ENCODE measurements at places on chromosomes 12 and 14. TPM values are rescaled to one million over a fixed set of nuclear protein-coding genes. Genes with fewer than 3 reads are reported as not detected.
A peak's percentile ranks its signal among the peaks of the same experiment; 100 is the strongest.

- no peaks in the 10 kb centered on the region for H3K36me3 ChIP-seq
- H3K4me3 ChIP-seq: no peak overlapping the region
- no peaks in the 10 kb centered on the region for H3K4me1 ChIP-seq
- no peak overlapping the region for H3K27ac ChIP-seq
- no peaks in the 10 kb centered on the region for H3K27me3 ChIP-seq
- DNase-seq: no peak
These were observed 60.5 kb downstream of the PTPRQ start for GRCh38 chr12:80504389-80505163.

- no peaks in the 10 kb centered on the region for H3K36me3 ChIP-seq
- no peaks in the 10 kb centered on the region for H3K4me1 ChIP-seq
- DNase-seq: no peak
These were observed 393.5 kb downstream of the NAV3 start for GRCh38 chr12:78224154-78224553.

- H3K27ac ChIP-seq: no peak within 1 kb of the TSS
- no peak within 1 kb of the TSS for H3K4me3 ChIP-seq
- no peak for DNase-seq
- peaks cover 2% of the 10 kb centered on the region for H3K36me3 ChIP-seq
- no peaks in the 10 kb centered on the region for H3K27me3 ChIP-seq
These were observed at the start of gene CLEC2D for GRCh38 chr12:9669534-9669933. CLEC2D (plus strand) TSS chr12:9669713; CDS start chr12:9669735, 22 bp downstream.

DNA sequence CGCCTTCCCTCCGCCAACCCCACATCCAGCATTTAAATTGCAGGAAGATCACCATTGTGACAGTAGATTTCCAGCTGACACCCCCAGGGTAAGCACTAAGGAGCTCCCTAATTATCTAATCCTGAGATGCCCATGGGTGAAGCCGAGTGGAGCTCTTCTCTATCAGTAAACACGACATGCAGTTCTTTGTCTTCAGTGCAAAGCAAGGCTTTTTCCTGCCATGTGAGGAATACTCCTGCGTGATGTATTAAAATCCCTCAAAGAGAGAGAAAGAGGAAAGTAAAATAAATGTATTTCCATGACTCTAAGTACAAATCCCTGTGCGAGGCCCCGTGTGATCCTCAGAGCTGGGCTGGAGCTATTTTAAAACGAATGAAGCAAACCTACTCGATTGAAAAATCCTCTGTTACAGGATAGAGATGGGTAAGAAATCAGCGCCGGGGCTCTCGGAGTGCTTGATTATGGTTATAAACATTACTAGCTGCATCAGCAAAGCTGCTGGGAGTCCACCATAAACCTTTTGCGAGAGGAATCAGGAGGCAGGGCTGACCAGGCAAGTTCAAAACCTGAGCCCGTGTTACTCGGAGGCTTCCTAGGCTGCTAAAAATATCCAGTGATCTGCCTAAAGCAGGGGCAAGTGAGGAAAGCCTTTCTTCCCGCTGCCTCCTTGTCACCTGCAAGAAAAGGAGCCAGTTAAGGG, 61.5 kb downstream of the MAP1LC3B2 start:
- H3K4me1 ChIP-seq: no peaks in the 10 kb centered on the region
- no peak overlapping the region for H3K27ac ChIP-seq
- H3K36me3 ChIP-seq: no peaks in the 10 kb centered on the region
- H3K4me3 ChIP-seq: no peak overlapping the region

- no peaks in the 10 kb centered on the region for H3K27me3 ChIP-seq
- no peaks in the 10 kb centered on the region for H3K36me3 ChIP-seq
- no peak overlapping the region for H3K27ac ChIP-seq
- no peak overlapping the region for H3K4me3 ChIP-seq
These were observed 72.4 kb downstream of the IQSEC3 start for GRCh38 chr12:138898-139534.

- H3K4me3 ChIP-seq: no peak overlapping the region
These were observed 143.9 kb upstream of the HIF1A start for GRCh38 chr14:61551384-61551783.

DNA sequence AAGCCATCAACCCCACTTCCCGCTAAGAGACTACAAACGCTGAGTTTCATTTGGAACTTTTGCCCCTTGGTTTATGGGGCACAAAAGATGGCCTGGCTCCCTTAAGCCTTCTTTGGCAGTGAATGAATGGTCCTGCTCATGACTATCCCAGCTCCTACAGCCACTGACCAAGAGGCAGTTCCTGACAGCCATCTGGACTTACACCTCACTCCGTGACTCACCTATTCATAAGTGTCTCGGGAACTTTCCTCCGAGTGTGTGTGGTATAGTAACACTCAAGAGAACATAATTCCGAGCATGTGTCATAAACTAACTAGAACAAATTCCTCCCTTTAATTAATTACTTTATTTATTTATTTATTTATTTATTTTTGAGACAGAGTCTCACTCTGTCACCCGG, 51.9 kb upstream of the NUDT4 start:
- H3K27me3 ChIP-seq: no peaks in the 10 kb centered on the region
- H3K36me3 ChIP-seq: no peaks in the 10 kb centered on the region
- H3K27ac ChIP-seq: no peak overlapping the region
- H3K4me1 ChIP-seq: no peaks in the 10 kb centered on the region

GRCh38 chr12:15662303-15662980, 126.7 kb downstream of the EPS8 start:
- H3K36me3 ChIP-seq: peaks cover 48% of the 10 kb centered on the region
- no peak for DNase-seq
- H3K4me3 ChIP-seq: no peak overlapping the region
- no peak overlapping the region for H3K27ac ChIP-seq

GRCh38 chr14:91380610-91381371, 36.8 kb downstream of the CCDC88C start:
- peaks cover 11% of the 10 kb centered on the region for H3K4me1 ChIP-seq
- no peak overlapping the region for H3K4me3 ChIP-seq
- H3K27ac ChIP-seq: no peak overlapping the region
- no peaks in the 10 kb centered on the region for H3K27me3 ChIP-seq

DNA sequence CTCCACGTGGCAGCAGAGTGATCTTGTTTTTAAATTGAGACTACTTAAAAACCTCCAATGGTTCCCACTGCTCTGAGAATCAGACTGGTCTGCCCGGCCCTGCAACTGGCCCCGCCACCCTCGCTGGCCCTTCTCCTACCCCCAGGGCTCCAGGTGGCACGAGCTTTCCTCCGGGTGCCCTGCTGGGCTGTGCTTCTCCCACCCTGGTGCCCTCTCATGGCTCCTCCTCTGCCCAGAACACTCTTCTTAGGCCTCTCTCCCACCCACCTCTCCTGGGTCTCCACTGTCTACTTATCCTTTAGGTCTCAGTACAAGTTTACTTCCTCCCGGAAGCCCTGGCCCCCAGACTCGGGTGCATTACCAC, 26.5 kb downstream of the CCDC92 start:
- DNase-seq: no peak
- no peak overlapping the region for H3K4me3 ChIP-seq
- peaks cover 16% of the 10 kb centered on the region for H3K36me3 ChIP-seq
- no peaks in the 10 kb centered on the region for H3K27me3 ChIP-seq
- H3K4me1 ChIP-seq: no peaks in the 10 kb centered on the region

DNA sequence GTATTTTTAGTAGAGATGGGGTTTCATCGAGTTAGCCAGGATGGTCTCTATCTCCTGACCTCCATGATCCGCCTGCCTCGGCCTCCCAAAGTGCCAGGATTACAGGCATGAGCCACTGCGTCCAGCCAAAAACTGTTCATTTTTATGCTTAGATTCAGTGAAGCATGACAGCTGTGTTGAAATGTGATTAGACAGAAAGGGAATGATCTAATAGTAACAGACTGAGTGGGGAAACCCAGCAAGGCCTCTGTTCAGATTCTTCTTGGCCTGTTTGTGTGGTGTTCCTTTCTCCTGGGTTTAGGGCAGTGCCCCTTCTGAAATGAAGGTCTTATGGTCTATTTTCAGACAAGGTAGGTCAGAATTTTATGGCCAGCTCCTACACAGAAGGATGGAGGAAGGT, 11.8 kb upstream of the ABCD4 start:
- H3K27me3 ChIP-seq: no peaks in the 10 kb centered on the region
- no peak overlapping the region for H3K27ac ChIP-seq
- no peak for DNase-seq
- H3K36me3 ChIP-seq: no peaks in the 10 kb centered on the region

GRCh38 chr12:118356809-118357256, 15.9 kb downstream of the TAOK3 start:
- DNase-seq: no peak
- H3K36me3 ChIP-seq: no peaks in the 10 kb centered on the region
- peak overlapping the region; percentile 96 for H3K27ac ChIP-seq
- no peak overlapping the region for H3K4me3 ChIP-seq

DNA sequence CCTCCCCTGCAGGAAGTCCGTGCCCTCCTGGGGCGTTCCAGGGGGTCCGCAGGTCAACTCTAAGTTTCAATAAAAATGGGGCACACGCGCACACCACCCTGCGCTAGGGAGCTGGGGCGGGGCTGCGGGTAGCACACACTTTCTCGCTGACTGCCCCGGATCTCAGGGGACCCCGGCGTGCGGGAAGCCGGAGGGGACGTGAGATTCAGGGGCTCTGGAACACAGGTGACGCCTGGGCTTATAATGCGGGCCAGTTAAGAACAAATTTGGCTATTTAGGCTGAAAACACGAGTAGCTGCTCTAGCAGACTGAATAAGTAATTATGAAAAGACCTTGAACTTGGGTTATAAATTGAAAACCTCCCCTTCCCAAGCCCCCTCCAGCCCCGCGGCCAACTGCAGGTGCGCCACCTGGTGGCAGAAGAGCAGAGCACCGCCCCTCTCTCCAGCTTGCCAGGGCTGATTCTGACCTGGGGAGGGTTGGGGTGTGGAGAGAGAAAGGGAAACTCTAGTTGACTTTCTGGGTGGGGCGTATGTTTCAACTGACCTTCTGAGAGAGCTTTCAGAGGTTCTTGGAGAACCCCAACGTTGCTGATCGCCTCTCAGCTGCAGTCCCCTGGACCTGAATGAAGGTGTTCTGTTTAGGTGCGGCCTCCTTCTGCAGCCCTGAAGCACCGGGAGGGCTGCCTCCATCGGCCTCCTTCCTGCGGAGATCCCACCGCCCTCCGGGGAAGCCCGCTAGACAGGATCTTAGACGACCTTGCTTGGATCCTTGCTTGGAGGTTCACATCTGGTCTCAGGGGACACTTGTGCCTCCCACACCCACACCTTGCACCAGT, 118.4 kb upstream of the EVL start:
- DNase-seq: peak; percentile 90
- H3K36me3 ChIP-seq: no peaks in the 10 kb centered on the region

DNA sequence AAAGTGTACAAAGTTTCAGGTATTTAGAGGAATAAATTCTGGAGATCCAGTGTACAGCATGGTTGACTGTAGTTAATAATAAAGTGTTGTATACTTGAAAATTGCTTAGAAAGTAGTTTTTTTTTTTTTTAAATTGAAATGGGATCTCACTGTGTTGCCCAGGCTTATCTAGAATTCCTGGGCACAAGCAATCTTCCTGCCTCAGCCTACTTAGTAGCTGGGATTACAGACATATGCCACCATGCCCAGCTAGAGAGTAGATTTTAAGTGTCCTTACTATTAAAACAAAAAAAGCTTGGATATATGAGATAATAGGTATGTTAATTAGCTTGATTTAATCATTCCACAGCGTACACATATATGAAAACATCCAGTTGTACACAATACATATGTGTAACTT, 27.7 kb downstream of the FUT8 start:
- DNase-seq: no peak
- no peaks in the 10 kb centered on the region for H3K4me1 ChIP-seq

- H3K27ac ChIP-seq: peak overlapping the region; percentile 79
- H3K27me3 ChIP-seq: no peaks in the 10 kb centered on the region
- peak; percentile 78 for DNase-seq
- H3K4me3 ChIP-seq: peak overlapping the region; percentile 81
These were observed 802 bp downstream of the SUSD6 start for GRCh38 chr14:69612014-69612782.

DNA sequence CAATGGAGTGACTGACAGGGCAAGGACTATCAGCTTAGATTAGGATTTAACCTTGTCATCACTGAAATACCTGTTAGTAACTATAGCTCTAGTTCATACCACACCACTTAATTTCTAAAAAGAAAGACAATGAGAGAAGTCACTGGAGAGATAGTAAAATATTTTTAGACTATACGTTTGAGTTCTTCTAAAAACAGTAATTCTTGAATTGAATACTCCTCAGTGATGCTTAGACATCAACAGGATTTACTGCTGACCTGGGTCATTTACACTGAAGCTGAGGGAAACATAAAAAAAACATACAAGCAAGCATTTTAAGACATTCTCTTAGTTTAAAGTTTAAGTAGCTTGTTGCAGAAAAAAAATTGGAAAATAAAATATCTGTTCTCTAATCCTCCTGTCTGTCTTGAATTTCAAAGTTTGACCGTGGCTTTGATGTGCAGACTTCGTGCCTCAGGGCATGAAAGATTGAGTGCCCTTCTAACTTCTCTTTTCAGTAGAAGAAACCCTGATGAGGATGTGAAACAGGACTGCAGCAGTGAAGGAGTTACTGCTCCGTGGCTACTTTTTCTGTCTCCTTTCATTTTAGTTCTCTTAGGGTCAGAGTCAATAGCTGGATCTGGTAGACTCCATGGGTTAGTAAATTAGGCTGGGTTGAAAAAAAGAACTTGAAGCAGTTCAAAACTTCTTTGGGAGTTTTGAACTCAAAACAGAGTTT, 172.2 kb downstream of the PTPRO start:
- DNase-seq: no peak
- H3K36me3 ChIP-seq: no peaks in the 10 kb centered on the region
- no peaks in the 10 kb centered on the region for H3K4me1 ChIP-seq
- H3K27me3 ChIP-seq: no peaks in the 10 kb centered on the region
- H3K27ac ChIP-seq: no peak overlapping the region

Gene KRT3
- polyA plus RNA-seq: not detected

Gene GYS2
- not detected for polyA plus RNA-seq

Gene TSPAN11
- polyA plus RNA-seq: 6.6 TPM

Gene PLEK2
- polyA plus RNA-seq: 0.11 TPM

Gene ANHX
- not detected for polyA plus RNA-seq

Gene OGFOD2
- polyA plus RNA-seq: 25.6 TPM

Gene ZC2HC1C
- 1.2 TPM for polyA plus RNA-seq

Gene TSPAN19
- 0.05 TPM for polyA plus RNA-seq

Gene ACYP1
- polyA plus RNA-seq: 70.1 TPM

Gene GLS2
- 2.1 TPM for polyA plus RNA-seq

Gene LAG3
- polyA plus RNA-seq: 0.72 TPM

Gene OTOGL
- polyA plus RNA-seq: 0.97 TPM

Gene RND1
- polyA plus RNA-seq: 0.39 TPM
